ENCODE measurements at places on chromosomes 1 and 21.

DNA sequence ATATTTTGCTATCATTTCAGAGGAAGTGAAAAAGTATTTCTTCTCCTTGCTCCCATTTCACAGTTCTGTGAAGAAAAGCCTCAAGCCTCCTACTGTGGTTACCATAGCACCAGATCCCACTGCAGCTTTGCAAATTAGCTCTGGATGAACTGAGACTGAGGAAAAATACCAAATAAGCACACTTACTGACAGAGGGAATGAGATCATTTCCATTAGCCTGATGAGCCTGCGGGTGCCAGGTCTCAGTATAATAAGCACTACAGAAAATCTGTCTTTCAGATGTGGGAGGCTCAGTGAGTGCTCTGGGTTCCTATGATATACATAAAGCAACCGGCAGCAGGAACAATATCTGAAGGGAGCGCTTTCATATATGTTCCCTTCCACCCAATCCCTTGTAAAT is 21.4 kb downstream of the XKR8 start:
- no peak for DNase-seq

DNA sequence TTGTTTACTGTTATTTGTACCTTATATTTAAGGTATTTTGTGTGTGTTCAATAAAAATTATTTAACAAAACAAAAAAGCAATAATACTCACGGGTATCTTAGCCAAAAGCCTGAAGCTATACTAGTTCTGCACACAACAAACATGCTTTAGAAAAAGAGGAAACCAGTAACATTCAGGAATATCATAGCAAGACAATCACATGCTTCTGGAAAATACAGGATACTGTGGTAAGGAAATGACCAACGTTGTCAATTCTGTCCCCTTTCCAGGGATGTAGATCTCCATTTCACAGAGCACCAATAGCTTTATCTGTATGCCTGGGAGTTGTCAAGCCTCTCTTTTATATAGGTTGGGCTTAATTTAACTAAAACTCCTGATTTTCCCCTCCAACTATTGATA is 288.4 kb downstream of the SMYD3 start:
- DNase-seq = no peak

DNA sequence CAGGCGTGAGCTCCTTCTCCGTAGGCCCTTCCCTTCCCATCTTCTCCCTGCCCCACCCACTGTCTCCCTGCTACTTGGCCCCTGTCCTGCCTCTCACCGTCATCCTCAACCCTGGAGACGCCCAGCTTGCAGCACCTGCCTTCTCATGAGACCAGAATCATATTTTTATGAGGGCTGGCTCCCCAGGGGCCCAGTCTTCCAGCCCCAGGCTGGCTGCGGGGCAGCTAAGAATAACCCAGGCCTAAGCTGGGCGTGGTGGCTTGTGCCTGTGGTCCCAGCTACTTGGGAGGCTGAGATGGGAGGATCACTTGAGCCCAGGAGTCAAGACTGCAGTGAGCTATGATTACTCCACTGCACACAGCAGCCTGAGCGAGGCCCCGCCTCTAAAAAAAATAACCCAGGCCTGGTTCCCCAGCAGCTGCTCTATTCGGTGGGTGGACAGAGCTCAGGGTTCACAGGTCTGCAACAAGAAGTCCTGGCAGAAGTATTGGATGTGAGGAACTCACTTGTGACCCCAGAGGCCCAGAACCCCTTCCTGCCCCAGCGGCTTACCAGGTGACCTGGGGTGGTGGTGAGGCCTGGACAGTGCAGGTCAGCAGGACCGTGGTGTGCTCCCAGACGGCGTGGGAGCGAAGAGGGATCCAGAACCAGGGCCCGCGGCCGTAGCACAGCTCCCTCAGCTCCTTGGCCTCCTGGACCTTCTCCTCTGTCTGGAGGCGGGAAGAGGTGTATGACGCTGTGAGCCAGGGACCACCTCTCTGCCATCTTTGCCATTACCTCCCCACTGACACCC is 6.4 kb downstream of the MYOM3 start:
- no peak for DNase-seq

GRCh38 chr1:162011337-162012012 is 12.2 kb downstream of the OLFML2B start:
- DNase-seq = no peak

DNA sequence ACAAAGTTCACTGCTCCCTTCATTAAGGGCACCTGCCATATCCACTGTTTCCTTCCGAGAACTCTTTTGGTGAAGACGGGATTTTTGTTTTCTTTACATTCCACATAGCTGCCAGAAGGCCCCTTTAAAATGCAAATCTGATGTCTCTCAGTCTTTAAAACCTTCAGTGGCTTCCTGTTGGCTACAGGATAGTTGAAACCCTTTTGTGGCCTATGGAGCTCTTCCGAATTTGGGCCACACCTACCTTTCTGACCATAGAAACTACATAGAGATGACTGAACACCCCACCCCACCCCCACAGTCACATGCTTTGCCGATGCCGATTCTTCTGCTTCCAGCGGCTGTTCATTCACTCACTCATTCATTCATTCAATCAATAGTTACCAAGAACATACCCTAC is 502.6 kb downstream of the KIF26B start:
- no peak for DNase-seq

DNA sequence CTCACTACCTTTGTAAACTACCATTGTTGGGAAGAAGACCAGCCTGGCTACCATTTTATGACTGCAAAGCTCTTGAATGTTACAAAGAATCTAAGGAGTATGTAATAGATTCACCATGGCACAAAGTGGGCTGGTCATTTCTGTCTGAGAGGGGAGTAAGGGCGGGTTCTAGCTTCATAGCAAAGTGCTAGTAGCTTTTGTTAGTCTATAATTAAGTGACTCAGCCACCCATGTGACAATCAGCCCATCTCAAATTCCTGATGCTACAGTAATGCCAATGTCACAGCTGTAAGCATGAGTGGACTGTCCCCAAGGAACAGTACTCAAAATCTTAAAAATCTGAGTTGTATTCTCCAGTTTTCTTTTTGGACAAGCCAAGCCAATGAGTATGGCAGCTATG is 15.4 kb upstream of the OTUD3 start:
- no peak for DNase-seq

DNA sequence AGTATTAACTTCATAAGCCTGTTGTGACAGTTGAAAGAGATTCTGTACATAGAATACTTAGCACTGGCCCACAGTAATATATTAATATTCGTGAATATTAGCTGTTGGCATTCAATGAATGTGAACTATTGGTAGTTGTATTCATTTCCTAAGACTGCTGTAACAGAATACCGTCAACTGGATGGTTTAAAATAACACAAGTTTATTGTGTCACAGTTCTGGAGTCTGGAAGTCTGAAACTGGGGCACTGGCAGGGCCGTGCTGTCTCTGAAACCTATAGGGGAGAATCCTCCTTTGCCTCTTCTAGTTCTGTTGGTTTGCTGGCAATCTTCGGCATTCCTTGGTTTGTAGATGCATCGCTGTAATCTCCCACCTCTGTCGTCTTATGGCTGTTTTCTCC is 47.5 kb downstream of the OLFML3 start:
- no peak for DNase-seq
